ENCODE measurements at places on chromosomes 3 and 15. TPM values are rescaled to one million over a fixed set of nuclear protein-coding genes. Genes with fewer than 3 reads are reported as not detected.

The TAGLN3 gene
- 1.2 TPM for total RNA-seq

The CYP19A1 gene
- total RNA-seq, result not detected

The SELENOT gene
- total RNA-seq, result 68.4 TPM

The INSYN1 gene
- total RNA-seq, result not detected

The ACKR2 gene
- 0.76 TPM for total RNA-seq

The ZKSCAN7 gene
- total RNA-seq, result 1.7 TPM

Measured in activated naive CD4-positive, alpha-beta T cell treated with anti-CD3 and anti-CD28 coated beads for 36 hours (primary cell).